A549 treated with AZD2906 at 1 μM for 4 hours (cell line): ENCODE measurements at places on chromosomes 16 and 17. TPM values are rescaled to one million over a fixed set of nuclear protein-coding genes. Genes with fewer than 3 reads are reported as not detected.

Gene HSD3B7
- total RNA-seq: 13.5 to 17.0 TPM (median 14.5 TPM) in 5 replicates

Gene TP53TG3E
- total RNA-seq: not detected in 5 replicates

Gene GNAO1
- 0.52 to 0.79 TPM (median 0.64 TPM) in 5 replicates for total RNA-seq

Gene P2RX5
- total RNA-seq: 16.3 to 24.9 TPM (median 22.8 TPM) in 5 replicates

Gene RAB11FIP4
- total RNA-seq: 1.2 to 2.2 TPM (median 1.7 TPM) in 5 replicates

Gene C1QTNF8
- total RNA-seq: 0.05 to 0.08 TPM in 2 of 5 replicates, not detected in the others

Gene MEFV
- total RNA-seq: 0.02 to 0.05 TPM (median 0.02 TPM) in 3 of 5 replicates, not detected in the others

Gene KRT9
- not detected in 5 replicates for total RNA-seq
